ENCODE measurements at places on chromosomes 11 and 22.

- DNase-seq: no peak
Observed at GRCh38 chr11:74084796-74085541, 76.1 kb upstream of the UCP3 start.

DNA sequence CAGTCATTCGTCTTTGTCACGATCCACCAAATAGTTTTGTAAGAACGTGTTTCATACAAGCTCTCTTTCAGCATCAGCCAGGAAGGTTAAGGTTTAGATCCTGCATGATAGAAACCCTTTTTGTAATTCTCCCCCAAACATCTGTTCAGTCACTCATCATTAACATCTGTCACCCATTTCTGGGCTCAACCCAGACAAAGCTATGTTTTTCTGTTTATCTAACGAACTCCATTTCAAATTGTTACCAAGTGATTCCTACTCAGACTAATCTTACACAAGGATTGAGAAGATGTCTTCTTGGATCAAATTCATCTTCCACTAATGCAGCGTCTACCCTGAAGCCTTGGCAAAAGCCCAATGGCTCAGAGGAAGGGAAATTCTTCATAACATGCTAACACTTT, 58.8 kb downstream of the FZD4 start:
- DNase-seq: no peak

DNA sequence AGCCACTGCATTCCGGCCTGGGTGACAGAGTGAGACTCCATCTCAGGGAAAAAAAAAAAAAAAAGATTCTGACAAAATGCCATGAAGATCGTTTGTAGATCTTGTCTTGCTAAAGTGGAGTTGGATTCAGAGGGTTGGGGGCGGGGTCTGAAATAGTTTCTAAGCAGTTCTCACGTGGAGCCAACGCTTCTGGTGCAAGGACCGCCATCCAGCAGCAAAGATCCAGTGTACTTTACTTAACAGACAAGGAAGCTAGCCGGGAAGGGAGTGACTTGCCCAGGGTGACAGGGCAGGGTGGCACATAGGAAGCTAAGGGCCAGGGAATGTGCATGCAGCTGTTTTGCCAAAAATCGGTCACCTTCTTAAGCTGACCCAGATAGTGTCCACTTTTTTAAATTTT, 27.4 kb downstream of the APOL1 start:
- no peak for DNase-seq

DNA sequence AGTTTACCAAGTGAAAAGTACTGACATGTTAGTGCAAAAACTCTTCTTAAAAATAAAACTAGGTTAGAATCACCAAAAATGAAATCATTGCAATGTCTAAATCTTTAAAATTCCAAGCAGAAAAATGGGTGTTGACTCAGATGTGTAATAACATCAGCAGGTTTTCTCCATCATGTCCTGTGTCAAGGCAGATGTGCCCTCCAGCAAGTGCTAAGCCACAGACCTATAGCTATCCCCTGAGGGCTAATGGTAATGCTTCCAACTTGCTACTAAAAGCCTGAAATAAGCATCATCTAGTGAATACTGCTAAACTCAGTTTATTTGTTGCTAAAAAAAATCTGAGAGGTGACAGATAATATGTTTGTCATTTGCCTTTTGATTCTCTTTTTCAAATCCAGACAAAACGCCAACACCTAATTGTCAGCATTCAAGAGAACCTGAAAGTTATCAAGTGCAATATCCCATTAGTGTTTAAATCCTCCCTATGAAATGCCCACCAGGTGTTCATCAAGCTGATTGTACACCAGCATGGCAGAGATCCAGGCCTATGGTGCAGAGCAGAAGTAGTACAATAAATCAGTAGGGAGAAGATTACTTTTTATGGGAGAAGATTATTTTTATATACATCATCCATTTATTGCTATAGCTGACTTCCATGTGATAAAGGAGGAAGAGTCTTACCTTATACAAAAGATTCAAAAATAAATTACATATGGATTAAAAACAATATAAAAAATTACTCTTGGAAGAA, 55.1 kb upstream of the SYT9 start:
- no peak for DNase-seq

GRCh38 chr11:58597486-58598144, 18.8 kb downstream of the ZFP91 start:
- DNase-seq: no peak

DNA sequence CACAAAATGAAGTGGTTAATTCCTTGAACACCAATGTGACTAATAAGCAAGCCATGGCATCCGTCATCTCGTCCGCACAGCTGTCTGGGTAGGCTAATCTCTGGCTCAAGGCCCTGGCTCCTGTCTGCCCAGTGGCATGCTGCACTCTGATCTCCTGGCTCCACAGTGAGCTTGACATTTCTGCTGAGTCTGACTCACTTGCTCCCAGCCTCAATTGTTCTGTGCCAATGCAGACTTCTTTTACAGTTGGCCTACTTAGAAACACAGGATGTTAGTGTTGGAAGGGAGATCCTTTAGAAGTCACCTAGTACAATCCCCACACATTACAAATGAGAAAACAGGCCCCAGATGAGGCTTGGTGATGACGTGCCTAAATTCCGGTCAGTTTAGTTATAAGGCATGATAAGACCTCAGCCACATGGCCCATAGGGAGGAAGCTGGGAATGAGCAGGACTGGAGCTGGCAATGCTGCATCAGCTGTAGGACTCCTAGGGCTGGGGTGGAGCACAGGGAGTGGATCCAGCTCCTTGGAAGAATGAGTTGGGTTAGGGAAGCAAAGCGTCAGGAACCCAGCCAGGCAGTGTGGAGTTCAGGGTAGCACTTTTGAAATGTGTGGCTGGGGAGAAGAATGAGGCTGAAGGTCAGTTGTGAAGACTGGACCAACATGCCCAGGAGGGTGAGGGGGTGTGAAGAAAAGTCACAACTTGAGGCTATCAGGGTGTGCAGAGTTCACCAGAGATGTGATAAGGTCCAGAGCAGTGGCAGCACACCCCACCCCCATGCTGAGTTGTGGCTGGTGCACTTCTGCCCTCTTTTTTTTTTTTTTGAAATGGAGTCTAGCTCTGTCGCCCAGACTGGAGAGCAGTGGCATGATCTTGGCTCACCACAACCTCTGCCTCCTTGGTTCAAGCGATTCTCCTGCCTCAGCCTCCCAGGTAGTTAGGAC, 70.2 kb upstream of the EED start:
- no peak for DNase-seq

DNA sequence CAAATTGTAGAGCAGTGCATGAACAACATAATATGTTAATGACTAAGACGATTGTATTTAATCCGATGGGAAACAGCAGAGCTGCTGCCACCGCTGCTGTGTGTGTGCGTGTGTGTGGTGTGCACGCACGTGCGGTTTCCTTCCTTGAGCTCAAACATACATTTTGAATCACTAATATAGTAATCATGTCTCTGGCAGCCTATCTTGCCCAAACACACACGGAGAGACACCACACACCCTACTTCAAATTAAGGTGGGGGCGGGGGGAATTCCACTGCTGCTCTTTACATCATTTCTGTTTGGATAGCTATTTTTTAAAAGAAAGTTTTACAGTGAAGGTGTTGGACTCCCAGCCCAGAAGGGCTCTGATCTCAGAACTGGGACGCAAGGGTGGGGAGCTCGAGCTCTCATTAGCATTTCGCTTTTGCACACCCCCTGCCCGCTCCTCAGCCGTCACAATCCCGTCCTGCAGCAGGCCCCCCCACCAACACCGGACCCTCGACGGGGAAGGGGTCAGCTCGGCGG, 651 bp upstream of the FAM83F start:
- DNase-seq: no peak

- DNase-seq: no peak
Observed at GRCh38 chr11:22681281-22681812, 14.9 kb downstream of the GAS2 start.

GRCh38 chr11:27615833-27616232, 84.4 kb downstream of the BDNF start:
- DNase-seq: no peak

DNA sequence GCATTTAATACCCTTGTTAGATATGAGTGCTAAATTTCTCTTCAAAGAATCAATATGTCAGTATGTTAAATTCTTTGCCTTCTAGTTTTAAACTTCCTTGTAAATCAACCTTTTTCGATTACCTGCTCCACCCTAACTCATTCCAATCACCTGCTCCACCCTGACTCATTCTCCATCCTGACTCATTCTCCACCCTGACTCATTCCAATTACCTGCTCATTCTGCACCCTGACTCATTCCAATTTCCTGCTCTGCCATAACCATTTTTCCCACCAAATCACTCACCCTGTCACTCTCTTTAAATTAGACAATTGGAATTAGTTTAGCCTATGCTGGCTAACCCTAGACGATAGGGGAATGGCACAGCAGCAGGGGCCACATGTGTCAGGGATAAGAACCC, 519.5 kb upstream of the LRRC4C start:
- DNase-seq: no peak

DNA sequence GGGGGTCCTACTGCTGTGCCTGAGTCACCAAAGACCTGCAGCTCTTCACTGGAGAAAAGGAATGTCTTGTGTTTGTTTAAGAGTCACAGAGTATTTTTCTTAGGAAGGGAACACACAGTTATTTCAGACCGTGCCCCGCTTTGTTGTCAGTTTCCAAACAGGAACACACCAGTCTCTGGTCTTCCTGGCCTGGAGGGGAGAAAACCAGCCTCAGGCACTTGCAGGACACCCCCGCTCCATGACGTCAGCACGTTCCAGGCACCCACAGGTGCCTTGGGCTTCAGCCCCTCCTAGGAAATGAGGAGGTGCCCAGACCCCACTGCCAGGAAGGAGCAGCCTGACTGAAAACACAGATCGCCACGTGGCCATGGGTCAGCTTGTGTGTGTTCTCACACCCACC, 5.4 kb downstream of the DEAF1 start:
- DNase-seq: no peak

GRCh38 chr11:83070731-83071566, 748 bp downstream of the RAB30 start:
- DNase-seq: no peak

GRCh38 chr11:99881610-99882009, 805.5 kb upstream of the ARHGAP42 start:
- DNase-seq: no peak

DNA sequence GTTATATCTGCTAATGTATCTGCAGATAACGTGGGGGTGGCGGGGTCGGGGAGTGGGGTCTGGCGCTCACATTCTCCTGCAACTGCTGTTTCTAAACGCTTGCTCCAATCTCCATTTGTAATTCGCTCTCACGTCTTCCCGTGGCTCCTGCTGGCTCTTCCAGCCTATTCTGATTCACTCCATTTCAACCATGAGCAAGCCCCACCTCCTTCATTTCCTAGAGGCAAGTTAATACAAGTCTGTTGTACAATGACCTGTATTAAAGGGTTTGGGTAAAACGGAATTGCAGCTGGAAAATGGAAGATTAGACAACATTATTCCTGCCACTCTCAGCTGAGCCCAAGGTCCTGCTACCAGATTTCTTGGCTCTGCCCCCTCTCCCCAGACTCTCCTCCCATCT, 132.3 kb downstream of the CSNK2A3 start:
- DNase-seq: no peak

DNA sequence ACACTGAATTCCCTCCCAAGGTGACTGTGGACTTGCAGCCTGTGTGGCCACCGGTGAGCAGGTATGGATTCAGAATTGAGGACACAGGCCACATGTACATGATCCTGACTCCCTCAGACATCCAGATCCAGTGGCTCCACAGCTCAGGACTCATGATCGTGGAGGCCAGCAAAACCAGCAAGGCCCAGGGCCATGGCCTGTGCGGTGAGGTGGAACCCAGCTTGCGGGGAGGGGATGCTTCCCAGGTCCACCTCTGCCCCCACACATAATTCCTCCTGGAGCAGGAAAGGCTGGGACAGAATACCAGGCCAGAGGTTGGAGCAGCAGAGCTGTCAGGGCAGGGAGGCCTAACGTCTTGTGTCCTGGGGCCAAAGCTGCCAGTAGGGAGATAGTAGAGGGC, 82.1 kb downstream of the OTOG start:
- no peak for DNase-seq

DNA sequence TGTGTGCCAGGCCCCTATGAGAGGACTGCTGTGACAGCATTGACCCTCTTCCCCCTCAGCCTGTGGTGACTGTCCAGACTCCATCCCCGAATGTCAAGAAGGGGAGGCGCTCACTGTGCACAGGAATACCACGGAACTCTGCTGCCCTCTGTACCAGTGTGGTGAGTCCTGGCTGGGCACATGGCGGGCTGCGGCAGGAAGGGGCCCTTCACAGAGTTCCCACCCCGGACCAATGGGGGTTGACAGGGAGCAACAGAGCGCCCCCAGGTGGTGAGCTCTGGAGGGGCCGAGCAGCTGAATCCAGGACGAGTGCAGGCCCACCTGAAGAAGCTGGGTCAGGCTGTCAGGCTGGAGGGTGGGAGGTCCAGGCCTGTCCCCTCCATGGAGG, 83.8 kb upstream of the MYOD1 start:
- no peak for DNase-seq

GRCh38 chr11:43916621-43917020, 25.8 kb upstream of the C11orf96 start:
- DNase-seq: no peak

DNA sequence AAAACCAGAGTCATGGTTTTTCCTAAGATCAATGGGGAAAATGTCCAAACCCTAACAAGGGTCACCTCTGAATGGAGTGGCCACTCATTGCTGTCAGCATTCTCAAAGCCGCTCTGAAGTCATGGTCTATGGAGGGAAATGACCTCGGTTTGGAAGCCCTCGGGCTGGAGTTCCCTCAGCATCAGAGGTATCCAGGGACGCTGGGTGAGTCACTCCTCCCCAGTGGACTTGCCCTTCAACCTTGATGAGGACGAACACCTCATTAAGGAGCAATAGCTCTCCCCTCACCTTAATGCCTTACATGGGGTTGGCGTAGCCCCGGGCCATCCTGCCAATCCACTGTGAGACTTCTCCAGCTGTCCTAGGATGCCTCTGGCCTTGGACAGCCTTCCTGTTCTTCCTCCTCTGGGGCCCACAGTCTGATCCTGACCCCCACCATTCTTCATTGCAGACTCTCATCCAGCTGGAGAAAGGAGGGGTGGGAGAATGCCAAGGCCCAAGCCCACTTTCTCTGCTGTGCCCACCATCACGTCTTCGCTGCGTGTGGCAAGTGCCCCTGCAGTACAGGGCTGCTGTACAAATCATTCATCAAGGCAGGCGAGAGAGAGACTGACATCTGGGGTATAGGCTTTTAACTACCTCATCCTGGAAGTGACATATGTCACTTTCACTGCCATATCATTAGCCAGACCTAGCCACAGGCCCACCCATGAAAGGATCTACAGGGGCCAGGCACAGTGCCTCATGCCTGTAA, 25.4 kb upstream of the MYH9 start:
- no peak for DNase-seq

GRCh38 chr11:46724088-46724487, 5.1 kb downstream of the F2 start:
- no peak for DNase-seq

DNA sequence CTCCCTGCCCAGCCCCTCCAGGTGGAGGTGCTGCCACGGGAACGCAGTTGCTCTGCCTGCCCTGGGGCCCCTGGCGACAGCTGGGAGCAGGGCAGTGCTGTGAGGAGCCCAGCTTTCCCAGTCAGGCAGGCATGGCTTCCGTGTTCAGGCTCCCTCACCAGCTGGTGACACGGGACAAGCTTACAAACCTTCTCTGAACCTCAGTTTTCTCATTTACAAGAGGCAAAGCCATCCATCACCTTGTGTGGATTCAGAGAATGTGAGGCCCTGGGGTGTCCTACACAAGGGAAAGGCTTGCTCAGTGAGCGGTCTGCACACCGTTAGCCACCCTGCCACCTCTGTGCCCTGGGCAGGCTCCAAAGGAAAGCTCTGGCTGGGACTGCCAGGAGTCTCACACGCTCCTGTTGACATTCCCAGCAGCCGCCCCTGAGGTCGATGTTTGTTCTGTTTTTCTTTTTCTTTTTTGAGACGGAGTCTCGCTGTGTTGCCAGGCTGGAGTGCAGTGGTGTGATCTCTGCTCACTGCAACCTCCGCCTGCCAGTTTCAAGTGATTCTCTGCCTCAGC, 23.5 kb downstream of the SUN2 start:
- no peak for DNase-seq
